CD4-positive, alpha-beta T cell treated with Interleukin-4 for 1 hour (primary cell): ENCODE measurements at places on chromosomes 16 and 17.

GRCh38 chr16:22627043-22627442, 116.4 kb downstream of the NPIPB5 start:
- no peak for DNase-seq

GRCh38 chr17:65194670-65195334, 57.6 kb downstream of the RGS9 start:
- no peak for DNase-seq

GRCh38 chr17:73471924-73472323, 160.1 kb upstream of the CDC42EP4 start:
- DNase-seq = no peak

DNA sequence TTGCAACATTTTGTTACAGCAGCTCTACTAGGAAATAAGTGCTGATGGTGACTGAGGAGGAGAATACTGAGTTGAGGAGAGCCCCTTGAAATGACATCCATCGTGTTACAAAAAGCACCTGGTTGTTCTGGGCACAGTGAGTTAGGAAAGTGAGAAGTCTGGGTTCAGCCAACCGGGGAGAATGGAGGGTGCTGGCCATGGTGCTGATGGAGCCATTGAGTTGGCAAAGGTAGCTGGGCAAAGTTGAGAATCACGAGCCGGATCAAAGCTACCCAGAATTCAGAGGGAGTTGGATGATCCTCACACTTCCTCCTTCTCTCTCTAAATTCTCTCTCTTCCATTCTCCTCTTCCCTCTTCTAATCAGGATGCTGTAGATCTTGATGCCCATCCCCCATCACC, 35.0 kb upstream of the ASIC2 start:
- no peak for DNase-seq

- no peak for DNase-seq
These were observed 26.1 kb downstream of the GAS7 start for GRCh38 chr17:10172241-10172741.

DNA sequence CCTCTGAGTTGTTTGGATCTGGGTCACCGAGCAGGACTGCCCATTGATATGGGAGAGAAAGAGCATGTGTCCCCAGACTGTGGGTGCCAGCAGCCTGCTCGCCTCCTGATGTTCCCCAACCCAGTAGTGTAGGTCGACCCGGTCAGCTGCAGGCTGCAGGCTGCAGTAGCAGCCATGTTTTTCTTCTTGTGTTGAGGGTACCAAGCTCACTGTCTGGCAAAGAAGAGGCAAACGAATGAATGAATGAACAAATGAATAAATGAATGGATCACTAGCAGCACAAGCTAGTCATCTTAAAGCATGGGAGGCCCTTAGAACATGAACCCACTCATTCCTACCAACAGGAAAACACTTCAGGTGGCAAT, 293.2 kb downstream of the SOX9 start:
- no peak for DNase-seq

- no peak for DNase-seq
These were observed 12.7 kb downstream of the LIG3 start for GRCh38 chr17:34993031-34993430.

- DNase-seq = no peak
These were observed 4.7 kb upstream of the ZNHIT3 start for GRCh38 chr17:36481829-36482228.

DNA sequence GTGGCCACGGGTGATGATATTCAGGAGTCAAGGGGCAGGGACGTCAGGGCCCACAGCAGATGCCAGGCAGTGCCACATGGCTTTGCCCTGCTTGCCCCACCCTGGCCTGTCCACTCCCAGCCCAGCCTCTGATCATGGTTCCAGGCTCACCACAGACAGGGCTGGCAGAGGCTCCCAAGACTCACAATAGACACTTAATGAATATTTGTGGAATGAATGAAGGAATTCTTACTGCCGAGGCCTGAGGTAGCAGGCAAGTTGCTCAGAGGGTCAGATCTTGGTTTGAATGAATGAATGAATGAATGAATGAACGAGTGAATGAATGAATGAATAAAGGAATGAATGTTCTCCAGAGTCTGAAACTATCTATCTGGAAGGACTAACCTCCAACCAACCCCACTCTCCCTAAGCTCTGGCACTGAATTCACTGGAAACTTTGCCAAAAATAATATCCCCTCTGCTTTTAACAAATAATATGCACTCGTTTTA, 60.9 kb downstream of the RAI1 start:
- no peak for DNase-seq

DNA sequence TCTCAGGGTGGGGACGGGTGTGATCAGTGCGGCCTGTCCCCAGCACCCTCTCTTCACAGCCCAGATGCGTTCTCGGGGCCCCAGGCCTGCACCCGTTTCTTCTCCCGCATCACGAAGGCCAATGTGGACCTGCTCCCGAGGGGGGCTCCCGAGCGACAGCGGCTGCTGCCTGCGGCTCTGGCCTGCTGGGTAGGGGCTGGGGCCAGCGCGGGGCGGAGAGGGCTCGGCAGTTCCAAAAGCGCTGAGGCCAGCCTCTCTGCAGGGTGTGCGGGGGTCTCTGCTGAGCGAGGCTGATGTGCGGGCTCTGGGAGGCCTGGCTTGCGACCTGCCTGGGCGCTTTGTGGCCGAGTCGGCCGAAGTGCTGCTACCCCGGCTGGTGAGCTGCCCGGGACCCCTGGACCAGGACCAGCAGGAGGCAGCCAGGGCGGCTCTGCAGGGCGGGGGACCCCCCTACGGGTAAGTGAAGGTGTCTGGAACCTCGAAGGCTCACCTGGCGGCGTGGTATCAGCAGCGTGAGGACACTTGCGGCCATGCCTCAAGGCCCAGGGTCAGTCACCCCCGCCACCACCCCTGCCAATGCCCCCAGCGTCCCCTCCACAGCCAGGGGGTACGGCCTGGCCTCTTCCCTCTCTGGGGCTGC, 4.4 kb downstream of the MSLN start:
- DNase-seq = no peak

DNA sequence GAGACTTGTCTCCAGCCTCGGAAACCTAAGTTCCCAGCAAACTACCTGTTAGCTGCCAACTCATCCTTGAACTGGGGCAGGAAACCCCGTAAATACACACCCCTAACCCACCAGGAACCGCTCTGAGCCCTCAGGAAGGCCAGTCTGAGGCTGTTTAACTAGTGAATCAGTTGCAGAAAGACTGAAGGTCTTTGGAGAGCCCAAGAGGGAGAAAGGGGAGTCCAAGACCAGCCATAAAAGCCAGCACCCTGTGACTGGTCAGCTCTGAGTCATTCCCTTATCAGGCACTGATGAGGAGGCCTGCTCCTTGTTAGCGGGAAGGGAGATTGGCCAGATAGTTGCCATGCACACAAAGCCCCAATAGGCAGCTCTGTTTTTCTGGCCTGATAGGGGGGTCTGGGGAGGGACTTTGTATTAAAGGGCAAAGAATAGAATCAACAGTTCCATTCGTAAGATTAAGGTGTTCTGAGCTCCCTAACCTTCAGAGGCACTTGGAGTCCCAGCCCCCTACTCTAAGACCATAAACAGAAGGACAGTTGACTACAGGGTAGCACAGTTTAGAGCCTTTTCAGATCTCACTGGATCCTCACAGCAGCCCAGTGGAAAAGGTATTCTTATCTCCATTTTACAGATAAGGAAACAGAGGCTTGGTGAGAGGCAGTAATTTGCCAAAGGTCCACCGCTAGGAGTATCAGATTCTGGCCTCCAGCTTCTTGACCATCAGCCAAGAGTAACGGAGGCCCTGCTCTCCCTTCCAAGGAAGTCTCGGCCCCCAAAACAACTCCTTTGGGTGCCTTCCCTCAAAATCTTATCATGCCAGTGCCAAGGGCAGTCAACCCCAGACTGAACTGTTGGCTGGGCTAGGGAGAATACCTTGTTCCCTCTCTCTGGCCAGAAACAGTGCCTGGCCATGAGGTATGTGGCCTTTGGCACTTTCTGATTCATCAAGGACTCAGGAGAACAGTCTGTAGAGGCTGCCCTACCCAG, 2.2 kb upstream of the KRT19 start:
- no peak for DNase-seq

DNA sequence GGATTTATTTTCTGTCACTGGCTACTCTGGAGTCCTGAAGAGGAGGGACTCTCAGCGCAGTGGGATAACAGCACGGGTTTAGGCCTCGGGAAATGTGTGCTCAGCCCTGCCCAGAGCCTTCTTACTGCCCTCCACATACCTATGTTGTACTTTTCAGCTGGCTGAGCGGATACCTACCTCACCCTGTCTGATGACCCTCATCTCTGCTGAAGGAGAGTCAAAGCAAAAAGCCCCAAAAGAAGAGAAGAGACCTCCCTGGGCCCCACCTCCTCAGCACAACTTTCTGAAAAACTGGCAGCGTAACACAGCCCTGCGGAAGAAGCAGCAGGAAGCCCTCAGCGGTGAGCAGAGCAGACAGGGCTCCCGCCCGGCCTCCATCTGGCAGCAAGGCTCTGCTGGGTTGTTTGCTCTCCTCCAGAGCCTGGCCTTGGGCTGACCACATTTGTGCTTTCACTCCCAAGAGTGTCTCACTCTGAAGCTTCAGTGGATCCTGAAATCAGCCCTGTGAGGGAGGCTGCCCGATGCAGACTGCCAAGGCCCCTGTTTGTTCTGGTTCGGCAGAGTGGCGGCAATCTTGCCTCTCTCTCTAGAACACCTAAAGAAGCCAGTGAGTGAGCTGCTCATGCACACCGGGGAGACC, 10.3 kb downstream of the MYCBPAP start:
- DNase-seq = no peak

- no peak for DNase-seq
These were observed 1030.9 kb upstream of the CDH8 start for GRCh38 chr16:63067141-63067540.

DNA sequence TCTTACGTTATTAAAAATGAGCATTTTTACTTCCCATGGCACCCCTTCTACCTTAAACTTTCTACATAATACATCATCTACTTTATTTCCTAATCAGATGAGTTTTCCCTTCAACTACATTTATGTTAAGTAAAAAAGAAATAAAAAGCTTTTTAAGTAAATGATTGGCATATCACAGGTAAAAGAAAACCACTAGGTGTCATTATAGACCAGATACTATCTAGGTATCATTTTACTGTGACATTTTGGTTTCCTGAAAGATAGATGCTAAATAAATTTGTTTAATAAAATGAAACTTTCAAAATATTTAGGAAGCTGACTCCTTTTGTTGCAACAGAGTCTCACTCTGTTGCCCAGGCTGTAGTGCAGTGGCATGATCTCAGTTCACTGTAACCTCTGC, 3.8 kb upstream of the CMTM1 start:
- DNase-seq = no peak

DNA sequence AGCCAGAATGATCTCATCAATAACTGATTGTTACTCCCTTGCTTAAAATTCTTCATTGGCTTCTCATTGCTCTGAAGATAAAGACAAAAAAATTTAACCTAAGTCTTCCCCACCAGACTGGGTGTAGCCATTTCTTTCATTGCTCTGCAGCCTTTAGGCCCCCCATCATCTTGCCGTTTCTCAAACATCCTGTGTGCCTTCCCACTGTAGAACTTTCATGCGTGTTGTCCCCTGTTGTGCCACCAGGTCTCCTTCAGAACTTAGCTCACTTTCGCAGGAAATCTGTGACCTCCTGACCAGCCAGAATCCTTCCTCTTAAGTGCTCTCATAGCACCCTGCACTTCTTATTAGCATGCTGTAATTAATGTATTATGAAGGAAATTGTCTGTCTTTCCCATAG, 31.8 kb downstream of the TNRC6C start:
- no peak for DNase-seq
